ENCODE measurements at places on chromosomes 2 and 18.
A peak's percentile ranks its signal among the peaks of the same experiment; 100 is the strongest.

GRCh38 chr18:75227535-75228296 lies 17.1 kb downstream of the TSHZ1 start:
- DNase-seq, result no peak

GRCh38 chr2:174633623-174633930 lies 36.0 kb upstream of the WIPF1 start:
- peak; percentile 54 for DNase-seq

DNA sequence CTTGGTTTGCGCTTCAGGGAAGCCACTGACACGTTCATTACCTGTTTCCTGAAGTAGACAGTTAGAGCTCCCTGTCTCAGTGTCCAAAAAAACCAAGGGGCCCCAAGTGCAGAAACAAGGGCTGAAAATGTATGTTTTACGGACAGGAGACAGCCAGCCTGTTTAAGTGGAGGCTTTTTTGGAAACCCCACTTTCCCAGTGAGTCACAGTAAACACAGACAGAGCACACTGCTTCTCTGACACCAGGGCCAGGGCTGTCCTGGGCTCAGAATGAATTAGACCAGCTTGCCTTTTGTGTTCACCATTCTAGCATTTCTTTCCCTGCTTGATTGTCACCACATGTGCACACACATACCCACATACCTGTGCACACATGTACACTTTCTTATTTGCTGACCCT lies 128.6 kb downstream of the SH3RF3 start:
- no peak for DNase-seq

- no peak for DNase-seq
Measured at GRCh38 chr18:77711096-77711495, 461.4 kb downstream of the GALR1 start.

GRCh38 chr2:15010346-15010745 lies 377.8 kb downstream of the LRATD1 start:
- no peak for DNase-seq

- DNase-seq, result peak; percentile 62
Measured at GRCh38 chr2:71154798-71155197, 24.4 kb downstream of the MPHOSPH10 start.

DNA sequence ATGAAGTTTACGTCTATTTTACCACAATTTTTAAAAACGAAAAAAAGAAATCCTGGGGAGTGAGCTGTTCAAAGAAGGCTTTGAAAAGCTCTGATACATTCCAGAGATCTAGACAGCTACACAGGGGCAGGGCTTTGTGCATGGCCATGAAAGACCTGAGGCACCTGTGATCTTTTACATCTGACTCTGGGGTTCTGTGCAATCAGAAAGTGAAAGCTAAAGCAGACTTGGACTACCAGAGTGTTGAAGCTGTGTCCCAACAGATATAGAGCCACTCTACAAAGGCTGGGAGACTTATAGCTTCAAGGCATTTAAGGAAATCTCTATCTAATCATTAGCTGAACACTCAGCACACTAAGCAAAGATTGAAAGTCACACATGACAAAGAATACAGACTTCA lies 34.1 kb downstream of the PARD6G start:
- DNase-seq, result no peak

DNA sequence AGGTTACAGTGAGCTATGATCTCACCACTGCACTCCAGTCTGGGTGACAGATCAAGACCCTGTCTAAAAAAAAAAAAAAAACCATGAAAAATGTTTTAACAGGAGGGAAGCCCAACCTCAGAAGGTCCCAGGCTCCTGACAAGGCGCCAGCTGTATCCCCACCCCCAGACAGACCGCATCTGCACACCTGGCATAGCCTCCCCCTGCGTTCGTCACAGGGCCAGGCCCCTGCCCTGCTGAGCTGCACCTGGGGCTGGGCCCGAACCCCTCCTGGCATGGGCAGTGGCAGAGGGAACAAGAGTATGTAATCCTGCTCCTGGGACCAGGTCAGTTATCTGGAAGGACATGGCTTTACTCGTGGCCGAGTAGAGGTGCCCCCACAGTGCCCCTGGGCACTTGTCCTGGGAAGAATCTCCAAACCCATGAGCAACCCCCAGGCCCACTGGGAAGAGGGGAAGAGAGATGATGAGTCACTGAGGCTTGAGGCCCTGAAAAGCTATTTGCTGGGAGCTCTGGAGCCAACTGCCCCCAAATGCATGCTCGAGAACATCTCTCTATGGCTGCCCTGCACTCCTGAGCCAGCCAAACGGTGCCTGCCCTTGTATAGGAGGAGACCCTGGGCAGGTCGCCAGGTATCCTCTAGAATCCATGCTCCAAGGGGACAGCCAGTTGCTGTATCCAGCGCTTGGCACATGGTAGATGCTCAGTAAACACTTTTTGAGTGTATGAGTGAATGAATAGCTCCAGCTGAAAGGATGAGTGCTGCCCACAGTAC lies 265.5 kb downstream of the ATAD2B start:
- DNase-seq, result no peak

DNA sequence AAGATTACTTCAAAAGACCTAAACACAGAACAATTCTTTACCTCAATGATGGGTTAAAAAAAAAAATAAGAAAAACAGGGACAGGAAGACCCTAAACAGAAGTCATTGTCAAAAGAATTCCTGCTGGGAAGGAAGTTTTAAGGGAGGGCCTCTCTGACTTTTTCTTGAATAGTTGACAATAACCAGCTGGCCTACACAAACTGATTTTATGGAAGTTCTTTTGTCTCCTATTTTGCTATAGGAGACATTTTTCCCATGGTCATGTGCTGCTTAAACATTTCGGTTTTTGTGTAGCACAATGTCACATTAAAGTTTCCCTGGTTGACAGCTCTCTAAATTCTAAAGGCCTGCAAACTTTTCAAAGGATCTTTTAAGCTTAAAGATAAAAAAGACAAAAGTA lies 55.3 kb downstream of the RFTN2 start:
- DNase-seq, result no peak

DNA sequence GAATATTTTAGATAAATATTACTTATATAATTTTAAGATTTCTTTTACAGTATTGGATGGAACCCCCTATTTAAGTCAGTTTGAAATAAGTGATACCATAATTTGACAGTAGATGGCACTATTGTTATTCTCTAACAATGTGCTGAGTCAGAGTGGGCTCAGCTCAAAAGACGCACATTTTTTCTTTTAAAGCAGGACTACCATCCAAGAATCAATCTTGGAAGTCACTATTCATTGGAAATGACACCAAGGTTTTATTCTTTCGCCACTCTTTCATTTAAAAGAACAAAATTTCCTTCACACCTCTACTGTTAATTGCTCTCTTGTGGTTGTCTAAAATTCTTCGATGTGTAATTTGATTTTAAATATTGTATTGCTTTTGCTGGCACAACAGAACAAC lies 32.6 kb upstream of the SPAG16 start:
- DNase-seq, result peak; percentile 36

DNA sequence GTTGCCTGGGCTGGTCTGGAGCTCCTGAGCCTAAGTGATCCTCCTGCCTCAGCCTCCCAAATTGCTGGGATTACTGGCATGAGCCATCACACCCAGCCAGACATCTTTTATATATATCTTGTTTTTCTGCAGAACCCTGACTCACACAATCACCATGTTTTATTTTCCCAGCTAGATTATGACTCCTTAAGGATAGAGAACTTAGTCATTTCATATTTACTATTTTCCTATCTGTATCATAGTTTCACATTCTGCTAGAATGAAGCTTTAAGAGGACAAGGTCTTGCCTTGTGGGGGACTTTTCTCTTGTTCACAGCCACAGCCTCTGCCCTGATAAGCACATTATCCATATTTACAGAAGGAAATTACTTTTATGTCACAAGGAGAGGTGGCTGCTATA lies 73.9 kb downstream of the LBH start:
- DNase-seq, result no peak

- peak; percentile 75 for DNase-seq
Measured at GRCh38 chr2:67930156-67930555, 132.6 kb downstream of the C1D start.

DNA sequence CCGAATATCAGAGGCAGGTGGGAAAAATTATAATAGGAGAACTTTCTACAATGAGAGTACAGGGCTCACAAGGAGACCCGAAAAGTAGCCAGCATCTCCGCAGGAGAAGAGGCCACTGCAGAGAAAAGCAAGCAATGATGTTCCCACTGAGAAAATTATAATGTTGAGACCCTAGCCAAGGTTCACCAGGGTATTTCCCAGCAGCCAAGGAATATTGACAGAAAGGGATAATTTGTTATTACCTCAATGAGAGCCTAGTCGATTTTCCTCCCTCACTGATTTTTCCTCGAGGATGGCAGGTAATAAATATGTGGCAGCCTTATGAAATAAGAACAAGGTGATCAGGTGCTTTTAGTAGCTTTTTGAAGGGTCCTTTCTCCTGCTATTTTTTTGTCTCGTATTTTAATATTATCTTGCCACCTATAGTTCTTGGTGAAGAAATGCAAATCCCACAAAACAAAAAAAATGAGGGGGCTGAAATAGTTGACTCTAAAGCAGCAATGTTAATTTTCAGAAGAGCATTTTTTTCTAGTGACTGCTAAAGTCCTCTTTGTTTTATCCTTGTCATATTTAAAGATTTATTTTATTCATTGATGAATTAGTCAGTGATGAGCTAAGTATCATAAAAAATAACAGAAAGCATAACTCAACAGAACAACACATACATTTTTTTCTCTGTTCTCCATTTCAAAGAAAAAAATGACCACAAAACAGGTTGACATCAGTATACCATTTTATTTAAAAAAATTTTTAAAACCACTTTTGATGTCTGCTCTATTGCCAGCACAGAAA lies 215.4 kb downstream of the KCNE4 start:
- no peak for DNase-seq

DNA sequence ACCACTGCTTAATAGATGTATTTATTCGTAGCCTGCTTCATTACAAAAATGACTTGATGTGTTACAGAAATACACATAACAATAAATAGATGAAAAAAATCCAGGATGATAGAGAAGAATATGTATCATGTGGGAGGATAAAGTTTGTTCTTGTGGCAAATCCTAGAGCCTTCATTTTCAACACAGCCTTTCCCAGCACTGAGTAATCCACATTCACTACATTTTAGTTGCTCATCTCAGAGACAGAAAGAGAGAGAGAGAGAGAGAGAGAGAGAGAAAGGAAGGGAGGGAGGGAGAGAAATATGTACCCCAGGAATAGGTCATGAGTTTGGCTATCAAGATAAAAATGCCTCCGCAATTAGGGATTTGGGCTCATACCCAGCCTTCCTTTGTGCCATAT lies 144.3 kb downstream of the RBMS1 start:
- DNase-seq, result no peak

- no peak for DNase-seq
Measured at GRCh38 chr2:75074708-75075107, 116.3 kb downstream of the POLE4 start.

DNA sequence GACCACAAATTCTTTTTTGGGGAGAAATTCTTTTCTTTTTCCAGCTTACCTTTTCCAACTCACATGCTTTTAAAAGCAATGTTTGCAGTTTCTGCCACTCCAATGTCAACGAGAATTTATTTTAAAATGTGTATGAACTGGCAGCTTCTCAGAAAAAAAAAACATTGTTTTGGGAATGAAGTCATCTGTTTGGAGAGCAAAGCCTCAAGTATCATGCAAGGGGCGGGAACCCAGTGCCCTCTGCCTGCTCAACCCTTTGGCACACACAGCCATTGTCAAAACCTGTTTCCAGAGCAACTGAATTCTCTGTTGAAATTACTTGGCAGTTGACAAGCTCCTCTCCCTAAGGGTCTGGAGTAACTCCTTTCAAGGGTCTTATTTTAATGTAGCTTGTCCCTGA lies 128.5 kb downstream of the QPCT start:
- DNase-seq, result no peak

DNA sequence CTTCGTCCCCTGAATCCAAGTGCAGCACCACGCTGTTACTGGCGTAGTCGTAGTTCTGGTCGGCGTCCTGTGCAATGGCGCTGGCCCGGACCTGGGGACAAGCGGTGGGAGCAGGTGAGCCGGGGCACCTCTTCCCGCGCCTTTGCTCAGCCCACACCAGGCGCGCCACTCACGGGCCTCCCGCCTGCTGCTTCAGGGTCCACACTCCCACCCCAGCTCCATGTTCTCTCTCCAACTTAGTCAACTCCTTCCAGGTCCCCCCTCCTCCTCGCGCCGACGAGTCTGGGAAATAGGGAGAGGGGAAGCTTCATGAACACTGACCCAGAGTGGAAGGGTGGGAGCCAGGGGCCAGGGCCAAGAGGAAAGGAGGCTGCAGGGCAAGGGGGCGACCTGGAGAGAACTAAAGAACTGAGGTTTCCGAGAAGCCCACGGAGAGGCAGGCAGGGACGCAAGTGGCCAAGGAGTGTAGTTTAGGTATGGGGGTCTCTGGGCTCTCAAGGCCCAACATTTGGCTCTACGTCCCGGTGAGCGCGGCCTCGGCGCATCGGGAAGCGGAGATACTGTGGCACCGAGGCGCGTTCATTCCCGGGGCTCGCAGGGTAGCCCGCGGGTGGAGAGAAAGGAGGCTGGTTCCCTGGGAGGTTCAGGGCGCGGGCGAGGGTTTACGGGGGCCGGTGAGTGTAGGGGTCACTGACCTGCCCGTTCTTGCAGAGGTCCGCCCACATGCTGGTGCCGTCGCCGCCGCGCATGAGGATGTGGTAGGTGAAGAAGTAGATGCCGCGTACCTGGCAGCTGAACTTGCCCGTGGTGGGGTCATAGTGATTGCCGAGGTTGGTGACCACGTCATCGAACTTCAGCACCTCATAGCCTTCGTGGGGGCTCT lies 1.4 kb downstream of the C1QL2 start:
- DNase-seq, result no peak

DNA sequence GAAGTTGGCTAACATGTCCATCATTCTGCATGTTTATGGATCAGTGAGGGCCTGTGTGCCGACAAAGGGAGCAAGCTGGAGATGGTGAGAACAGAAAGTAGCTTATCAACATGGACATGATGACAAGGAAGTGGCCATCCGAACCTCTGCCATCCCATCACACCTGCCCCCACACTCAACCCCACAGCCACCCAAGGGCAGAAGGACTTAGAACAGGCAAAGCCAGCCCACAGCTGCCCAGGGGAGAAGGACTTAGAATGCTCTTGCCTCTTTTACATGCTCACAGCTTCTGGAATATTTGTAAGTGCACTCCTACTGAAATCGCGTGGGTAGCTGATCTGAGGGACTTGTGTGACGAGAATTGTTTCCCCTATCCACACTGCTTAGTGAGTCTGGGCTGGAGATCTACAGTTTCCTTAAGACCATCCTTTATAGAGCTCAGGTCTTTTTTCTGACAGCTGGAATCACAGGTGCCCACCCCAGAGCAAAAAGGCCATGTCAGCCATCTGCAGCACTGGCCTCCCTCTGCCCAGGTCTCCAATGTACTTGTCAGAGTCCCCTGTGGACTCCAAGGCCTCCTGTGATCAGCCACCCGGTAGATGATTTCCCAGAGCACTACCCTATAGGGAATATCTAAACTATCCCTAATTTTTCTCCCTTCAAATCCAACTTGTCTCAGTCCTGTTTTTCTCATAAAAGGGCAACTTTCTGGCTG lies 154.1 kb downstream of the SMAD7 start:
- DNase-seq, result no peak

- no peak for DNase-seq
Measured at GRCh38 chr2:74576211-74576862, 21.8 kb downstream of the DOK1 start.

- DNase-seq, result no peak
Measured at GRCh38 chr2:160165996-160166395, 34.1 kb downstream of the ITGB6 start.

GRCh38 chr2:96577501-96577900 lies 40.9 kb downstream of the ARID5A start:
- no peak for DNase-seq

GRCh38 chr2:231228974-231229529 lies 30.6 kb downstream of the ARMC9 start:
- DNase-seq, result no peak

GRCh38 chr2:58571181-58571852 lies 330.2 kb upstream of the FANCL start:
- DNase-seq, result peak; percentile 82

Data from ELF-1 (cell line).